ENCODE measurements at places on chromosomes 2 and 18. TPM values are rescaled to one million over a fixed set of nuclear protein-coding genes. Genes with fewer than 3 reads are reported as not detected.

DNA sequence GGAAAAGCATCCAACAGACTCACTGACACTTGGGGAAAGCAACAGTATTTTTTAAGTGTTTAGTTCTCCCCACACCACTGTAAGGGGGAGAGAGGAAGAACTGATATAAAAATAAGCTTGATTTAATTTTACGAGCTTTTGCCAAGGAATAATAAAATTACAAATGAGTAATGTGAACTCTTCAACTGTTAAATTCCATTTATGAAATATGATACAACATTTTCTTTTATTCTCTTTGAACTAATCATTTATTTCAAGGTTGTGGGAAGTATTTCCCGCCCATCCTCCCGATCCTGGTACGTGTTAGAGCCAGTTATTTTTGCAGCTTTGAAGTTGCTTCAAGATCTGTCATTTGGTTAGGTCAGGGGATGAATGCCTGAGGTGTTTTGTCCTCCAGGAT, 35.2 kb downstream of the WDPCP start:
- DNase-seq, result no peak

Gene RBM44
- 0.14 TPM for total RNA-seq

Gene FAHD2B
- total RNA-seq, result 8.4 TPM

Gene CLASP1
- 35.0 TPM for total RNA-seq

DNA sequence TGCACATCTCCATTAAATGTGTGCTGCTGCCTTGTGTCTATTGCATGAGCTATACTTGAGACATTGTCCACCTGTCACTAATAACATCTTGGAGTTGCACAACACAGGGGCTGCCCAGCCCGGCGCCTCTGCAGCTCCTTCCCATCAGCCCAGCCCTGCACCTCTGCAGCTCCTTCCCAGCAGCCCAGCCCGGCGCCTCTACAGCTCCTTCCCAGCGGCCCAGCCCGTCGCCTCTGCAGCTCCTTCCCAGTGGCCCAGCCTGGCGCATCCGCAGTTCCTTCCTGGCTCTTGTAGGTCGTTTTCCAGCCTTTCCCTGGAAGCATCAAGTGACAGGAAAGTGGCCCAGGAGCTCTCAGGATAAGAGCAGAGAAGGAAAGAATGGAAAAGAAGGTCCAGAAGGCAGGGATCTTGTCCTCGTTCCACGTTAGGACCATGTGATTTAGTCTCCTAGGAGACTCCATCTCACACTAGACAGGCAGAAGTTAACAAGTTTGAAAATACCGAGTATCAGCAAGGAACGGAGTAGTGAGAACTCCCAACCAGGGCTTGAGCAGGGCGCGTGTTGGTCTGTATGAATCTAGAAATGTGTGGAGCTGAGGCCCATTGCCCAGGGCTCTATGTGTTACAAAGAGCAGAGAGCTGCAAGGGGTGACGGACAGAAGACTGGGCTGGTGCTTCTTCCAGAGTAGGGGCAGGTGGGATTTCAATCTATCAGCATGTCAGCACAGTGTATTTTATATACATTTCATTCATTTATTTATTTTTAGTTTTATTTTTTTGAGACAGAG, 115.7 kb upstream of the TPO start:
- DNase-seq, result no peak

Gene TRIM54
- 1.5 TPM for total RNA-seq

- no peak for DNase-seq
Measured at GRCh38 chr2:121409966-121410365, 120.7 kb upstream of the RNU4ATAC start.

- DNase-seq, result no peak
Measured at GRCh38 chr2:191839918-191840804, 6.7 kb downstream of the CAVIN2 start.

GRCh38 chr2:201517094-201517493, 65.6 kb downstream of the STRADB start:
- DNase-seq, result no peak

- DNase-seq, result no peak
Measured at GRCh38 chr2:155841442-155841841, 491.1 kb downstream of the NR4A2 start.

DNA sequence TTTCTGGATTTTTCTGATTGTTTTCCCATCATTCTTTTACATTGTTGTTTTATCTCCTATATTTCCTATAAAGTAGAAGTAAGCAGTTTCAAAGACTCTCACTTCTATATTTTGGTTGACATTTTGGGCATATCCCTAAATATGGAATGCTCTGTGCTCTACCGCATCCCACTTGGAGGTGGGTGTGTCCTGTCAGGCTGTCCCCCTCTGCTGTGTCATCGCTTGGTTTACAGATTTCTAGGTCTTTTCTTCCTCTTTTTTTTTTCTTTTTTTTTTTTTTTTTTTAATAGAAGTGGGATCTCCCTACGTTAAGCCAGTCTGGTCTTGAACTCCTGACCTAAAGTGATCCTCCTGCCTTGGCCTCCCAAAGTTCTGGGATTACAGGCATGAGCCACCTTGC, 13.3 kb downstream of the DGKD start:
- no peak for DNase-seq
